ENCODE measurements at places on chromosomes 3 and 15.

DNA sequence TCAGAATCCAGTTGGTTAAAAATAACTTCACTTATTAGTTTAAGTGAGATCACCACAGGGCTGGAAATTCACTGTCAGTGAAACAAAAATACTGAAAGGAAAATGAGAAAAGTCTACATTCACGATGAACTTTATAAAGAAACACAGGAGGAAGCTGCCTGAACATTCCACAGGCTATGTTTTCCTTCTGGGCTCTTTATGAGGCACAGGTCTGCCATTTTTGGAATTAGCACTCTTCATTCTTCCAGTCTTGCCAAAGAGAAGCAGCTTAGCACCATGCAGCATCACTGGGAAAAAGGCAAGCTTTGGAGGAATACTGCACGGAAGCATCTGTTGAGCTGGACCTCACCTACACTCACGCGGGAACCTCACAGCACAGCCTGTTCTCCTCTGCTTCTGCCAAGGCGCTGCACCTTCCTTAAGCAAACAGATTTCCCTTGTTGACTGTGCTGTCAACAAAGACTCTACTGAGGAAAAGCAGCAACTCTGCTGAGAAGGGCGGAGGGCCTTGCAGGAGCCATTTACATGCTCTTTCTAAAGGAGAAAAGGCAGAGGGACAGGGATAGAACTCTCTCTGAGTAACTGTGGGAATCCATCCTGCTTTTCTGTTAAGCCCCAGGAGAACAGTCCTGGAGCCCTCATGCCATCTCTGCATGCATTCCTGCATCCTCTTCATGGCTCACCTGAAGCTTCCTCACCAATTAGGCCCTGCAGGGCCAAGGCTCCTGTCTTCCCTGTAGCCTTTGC lies 15.7 kb downstream of the SUSD5 start:
- no peak for DNase-seq

DNA sequence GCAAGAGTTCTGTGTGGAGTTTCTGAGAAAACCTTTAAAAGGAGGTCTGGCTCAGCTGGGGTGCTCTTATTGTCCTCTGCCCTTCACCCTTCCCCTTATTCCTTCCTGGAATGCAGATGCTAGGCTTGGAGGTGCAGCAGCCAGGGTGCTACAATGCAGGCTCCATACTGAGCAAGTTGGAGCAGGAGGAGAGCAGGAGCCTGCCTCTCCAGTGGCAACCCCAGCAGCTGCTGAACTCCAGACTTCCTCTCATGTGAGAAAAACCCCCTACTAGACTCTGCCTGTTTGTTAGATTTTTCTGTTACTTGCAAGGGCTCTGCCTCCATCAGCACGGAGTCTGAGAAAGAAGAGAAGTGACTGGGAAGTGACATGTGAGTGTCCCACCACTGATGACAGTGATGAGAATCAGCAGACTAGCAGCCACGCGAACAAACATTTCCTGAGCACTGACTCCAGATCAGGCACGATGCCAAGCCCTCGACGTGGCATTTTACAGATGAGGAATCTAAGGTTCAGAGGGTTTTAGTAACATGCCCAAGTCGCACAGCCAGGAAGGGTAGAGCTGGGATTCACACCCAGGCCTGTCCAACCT lies 16.1 kb upstream of the RARRES1 start:
- no peak for DNase-seq

DNA sequence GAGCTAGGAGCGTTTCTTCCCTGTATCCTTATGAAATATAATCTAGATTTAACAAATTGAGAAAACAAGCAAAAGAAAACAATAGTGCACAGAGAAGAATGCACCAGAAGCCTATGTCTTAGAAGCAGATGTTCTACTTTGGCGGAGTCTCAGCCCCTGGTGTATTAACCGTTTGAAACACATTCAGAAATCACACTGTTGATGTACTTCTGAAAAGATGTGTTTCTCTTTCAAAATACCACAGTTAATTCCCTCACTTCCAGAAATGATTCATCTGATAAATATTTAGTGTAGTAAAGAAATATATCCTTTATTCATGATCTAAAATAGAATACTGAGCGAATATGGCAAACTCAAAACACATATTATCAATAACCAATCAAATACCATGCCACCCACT lies 77.7 kb downstream of the CBLB start:
- DNase-seq: peak; percentile 34

DNA sequence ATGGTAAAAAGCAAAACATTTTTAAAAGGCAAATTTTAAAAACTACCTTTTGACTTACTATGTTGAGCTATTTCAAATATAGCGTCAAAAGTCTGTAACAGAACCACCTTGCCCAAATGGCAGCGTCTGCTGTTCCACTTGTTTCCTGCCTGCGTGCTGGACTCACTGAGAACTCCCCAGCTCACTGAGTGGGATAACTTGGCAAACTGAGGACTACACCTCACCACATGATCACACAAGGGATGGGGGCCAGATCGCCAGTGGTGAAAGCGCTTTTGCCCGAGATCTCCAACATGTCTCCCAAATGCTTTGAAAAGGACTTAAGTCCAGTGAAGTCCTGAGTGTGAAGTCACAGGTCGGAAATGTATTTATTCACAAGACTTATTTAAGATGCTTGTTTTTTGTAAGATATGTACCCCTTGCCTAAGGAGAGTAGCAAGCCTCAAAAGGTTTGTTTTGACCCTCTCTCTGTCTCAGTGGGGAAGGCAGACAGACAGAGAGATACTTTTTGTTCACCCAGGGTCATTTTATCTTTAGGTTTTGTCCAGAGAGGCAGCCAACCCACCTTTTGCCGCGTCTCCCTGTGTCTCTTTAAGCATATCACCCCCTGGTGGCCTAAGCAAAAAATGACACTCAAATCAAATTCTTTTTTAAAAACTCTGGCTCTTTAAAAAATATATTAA lies 192.6 kb downstream of the PDZRN3 start:
- peak; percentile 30 for DNase-seq

DNA sequence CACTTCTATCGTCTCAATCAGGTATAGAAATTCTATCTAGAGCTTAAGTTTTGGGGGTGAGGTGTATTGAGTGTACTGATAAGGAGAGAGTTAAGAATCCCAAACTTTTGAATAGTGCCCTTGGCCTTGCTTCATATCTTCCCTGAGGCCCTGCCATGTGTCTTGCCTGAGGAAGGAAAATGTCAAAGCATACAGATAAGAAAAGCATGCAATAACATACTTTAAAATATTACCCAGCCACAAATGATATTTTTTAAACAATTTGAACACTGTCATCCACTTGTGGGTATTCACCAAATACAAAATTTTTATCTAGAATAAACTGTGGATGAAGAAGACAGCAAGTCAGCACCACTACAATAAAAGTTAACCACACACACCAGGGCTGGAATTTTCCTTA lies 631.0 kb upstream of the ALCAM start:
- DNase-seq: no peak

- peak; percentile 70 for DNase-seq
Measured at GRCh38 chr3:168165390-168166269, 69.9 kb upstream of the GOLIM4 start.

DNA sequence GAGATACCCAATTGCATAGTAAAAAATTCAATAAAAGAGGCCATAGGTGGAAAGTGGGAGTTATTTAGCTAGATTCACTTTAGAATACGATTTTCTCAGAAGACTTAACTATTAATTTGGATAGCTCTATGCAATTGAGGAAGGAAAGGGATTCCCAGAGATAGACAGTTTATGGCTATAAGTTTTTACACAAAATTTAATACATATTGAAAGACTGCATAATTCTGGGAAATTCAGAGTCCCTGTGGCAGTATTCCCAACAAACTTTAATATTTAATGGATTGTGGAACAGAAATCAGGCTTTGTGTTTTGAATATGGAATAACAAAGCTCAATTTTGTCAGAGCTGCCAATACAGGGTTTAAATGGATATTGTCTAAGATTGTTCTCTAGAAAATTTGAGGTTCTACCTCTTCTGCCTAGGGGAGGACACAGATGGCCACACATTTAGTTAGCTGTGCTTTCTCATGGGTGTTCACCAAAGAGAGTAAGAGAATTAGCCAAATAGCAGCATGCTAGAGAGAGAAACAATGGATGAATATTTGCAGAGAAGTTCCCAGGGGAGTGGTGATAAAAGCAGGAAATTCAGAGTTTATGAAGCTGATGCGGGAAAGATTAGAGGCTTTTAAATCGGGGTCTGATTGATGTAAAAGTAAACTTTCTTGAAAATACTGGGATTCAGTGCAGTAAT lies 8.5 kb downstream of the ISL2 start:
- no peak for DNase-seq

DNA sequence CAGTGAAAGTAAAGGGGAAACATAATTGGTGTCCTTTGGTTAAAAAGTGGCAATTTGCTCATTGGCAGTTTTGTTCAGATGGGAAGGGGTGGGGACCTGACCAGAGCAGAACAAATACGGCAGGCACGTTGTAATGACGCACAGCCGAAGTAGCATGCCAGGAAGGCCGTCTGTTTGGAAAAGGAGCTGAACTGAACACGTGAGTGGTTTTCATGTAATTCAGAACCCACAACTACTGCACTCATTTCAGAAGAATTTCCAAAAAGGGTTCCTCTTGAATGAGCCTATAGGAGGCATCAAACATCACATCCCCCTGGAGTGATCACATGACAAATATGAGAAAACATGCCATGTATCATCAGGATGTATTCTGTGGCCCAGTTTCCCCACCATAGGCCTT lies 42.9 kb upstream of the LMCD1 start:
- peak; percentile 96 for DNase-seq

DNA sequence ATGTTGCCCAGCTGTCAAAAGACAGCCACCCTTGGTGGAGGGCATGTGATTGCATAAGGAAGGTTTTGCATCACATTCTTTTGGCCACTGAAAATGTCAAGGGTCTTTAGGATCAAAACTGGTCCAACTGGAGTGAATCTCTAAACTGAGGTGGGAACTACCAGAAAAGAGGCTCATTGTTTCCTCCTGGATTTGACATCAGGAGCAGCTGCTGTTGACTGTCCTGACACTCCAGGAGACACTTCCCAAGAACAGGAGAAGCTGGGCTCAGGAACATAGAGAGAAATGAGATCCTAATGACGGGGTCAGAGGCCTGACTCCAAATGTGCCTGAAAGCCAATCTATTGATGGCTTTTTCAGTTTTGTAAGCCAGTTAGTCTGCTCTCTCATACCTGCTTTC lies 105.3 kb upstream of the LRIG1 start:
- DNase-seq: no peak
